Fibroblast of mammary gland (primary cell): ENCODE measurements at places on chromosomes 11 and 22.
A peak's percentile ranks its signal among the peaks of the same experiment; 100 is the strongest.

DNA sequence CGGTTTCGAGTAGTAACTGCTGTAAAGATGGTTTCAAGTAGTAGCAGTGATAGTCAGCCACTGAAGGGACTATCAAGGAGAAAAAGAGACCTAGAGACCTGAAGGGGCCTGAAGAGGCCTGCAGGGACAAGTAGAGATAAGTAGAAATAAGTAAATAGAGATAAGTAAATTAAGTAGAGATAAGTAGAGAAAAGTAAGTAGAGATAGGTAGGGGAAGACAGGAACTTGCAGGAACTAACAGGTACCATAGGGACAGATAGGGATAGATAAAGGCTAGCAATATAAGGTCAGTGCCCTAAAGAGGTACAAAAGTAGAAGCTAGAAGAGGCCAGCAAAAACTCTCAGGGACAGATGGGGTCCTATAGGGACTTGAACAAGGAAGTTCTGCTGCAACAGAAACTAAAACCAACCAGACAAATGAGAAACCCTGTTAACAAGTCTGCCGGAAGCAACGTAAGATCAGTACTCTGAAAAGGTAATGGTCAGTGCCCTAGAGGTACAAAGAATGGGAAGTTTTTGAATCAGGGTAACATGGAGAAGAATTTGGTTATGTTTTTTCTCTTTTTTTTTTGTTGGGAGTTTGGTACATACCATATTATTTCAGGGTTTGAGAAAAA is 9.6 kb upstream of the SC5D start:
- DNase-seq = no peak

DNA sequence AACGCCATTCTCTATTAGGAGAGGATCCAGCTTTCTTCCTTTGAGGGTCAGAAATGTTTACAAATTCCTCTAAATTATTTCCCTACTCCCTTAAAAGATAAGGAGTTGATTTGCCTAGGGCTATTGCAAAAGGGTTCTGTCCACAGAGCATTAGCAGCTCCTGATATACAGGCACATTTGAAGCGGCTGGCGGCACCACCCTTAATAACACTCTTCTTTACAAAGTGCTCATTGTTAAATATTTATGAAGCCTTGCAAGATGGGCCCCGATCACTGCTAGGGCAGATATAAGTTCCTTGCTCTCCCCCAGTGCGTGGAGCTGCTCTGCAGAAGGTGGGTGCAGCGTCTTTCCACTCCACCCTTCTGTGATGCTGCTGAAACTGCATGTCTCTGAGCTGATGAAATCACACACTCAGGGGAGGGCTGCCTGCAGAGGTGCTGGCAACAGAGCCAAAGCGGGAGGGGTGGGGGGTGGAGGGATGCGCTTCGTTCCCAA is 116.7 kb upstream of the NTM start:
- peak; percentile 2 for DNase-seq

GRCh38 chr22:37634417-37634924 is 5.0 kb upstream of the SH3BP1 start:
- DNase-seq = no peak

DNA sequence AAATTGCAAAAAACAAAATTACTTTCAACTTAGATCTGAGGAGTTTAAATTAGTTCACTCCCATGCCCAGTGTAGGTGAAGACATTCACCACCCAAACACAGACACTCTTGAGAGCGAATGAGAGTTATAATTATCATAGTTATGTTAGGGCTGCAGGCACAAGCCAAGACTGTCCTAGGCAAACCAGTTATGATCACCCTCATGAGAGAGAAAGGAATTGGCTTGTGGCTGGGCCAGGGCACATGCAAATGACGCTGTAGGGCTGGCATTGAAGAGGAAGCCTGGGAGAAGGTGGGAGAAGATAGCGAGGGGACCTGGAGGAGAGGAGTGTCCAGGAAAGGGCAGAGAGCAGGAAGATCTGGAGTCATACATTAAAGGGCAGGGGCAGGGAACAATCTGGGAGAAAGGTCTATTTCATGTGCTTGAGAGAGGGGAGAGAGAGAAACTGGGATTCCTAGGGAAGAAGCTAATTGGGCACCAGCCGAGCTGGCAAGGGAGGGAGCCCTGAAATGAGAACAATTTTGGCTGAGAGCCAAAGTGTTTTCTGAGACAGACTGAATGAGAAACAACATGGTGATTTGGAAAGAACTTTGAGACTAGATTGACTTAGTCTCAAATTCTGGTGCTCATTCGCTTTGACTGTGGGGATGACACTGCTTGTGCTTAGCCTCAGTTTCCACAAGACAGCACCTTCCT is 279.9 kb downstream of the KIRREL3 start:
- DNase-seq = no peak

GRCh38 chr11:71542879-71543777 is 5.1 kb upstream of the KRTAP5-9 start:
- peak; percentile 22 for DNase-seq

GRCh38 chr11:120869097-120869496 is 154.8 kb upstream of the TBCEL start:
- no peak for DNase-seq

- no peak for DNase-seq
Observed at GRCh38 chr22:36399472-36399778, 11.7 kb upstream of the MYH9 start.

DNA sequence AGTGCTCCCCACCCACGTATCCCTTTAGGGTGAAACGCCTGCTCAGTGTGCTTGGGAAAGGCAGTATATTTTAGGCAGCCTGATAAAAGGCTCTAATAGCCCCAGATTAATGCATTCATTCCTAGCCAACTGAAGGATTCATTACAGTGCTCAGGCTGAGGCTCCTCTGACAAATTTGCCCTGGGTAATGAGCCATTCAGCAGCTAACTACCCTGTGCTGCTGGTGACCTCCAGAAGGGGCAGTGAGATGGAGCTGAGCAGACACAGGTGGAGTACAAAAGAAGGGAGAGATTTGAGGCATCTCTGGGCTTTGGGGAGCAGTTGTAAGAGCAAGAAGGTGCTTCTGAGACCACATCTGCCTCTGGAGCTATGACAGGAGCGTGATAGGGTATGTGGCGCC is 817.0 kb downstream of the NTM start:
- DNase-seq = no peak

DNA sequence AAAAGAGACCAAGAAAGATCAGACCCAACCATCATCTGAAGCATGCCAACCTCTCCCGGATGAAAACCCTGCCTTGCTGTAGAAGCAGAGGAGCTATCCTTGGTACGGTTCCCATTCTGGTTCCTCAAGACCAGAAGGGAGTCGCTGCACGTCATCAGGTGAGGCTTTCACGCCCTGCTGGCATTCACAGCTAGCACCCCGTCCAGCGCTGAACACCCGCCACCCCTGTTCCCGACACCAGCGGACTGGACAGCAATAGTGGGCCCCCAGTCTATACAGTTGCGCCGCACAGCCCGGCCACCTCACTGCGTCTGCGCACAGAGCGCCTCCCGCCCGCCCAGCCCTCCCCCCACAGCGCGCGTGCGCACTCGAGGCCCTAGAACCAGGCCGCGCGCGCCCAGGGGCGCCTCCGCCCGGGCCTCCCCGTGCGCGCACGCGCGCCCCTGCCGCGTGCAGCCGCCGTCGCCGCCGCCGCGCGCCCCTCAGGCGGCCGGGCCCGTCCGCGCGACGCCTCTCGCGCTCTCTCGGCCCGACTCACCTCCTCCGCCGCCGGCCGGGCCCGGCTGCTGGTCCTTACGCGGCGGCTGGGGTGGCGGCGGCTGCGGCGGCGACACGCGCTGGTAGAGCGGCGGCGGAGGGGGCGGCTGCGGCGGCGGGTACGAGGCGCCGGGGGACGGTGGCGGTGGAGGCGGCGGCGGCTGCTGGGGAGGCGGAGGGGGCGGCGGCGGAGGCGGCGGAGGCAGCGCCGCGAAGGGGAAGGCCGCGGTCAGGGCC is 706 bp downstream of the SF1 start:
- peak; percentile 75 for DNase-seq

DNA sequence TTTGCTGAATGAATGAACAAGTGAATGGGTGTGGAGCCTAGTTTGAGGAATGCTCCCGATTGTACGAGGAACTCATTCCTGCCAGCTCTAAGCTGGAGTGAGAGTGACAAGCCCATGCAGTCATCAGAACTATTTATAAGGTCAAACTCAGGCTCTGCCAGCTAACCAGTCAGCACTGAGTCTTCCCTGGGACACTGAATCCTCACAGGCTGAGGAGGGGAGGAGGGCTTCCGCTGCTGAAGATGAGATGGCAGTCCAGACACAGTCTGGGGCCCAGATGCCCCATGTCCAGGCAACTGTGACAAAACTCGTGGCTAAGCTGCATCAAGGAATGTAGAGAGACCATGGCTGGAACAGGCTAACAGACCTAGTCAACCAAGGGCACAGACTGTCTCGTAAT is 4.0 kb downstream of the LRP4 start:
- DNase-seq = peak; percentile 77

DNA sequence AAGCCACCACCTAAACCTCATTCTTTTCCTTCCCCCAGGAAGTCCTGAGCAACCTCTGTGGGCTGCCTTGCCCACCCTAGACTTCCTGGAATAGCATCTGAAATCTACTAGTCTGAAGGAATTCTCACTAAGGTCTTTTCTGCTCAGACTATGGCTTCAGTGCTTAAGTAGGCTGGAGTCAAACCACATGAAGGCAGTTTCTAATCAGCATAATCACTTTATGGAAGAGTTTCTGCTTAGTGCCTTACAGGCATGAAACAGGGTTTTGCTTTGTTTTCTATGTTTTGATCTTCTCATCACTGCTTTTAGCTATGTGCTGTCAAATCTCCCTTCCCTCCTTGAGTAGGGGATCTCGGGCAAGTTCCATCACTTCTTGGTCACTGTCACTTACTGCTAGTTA is 117.7 kb downstream of the WT1 start:
- no peak for DNase-seq

- no peak for DNase-seq
Observed at GRCh38 chr22:19039796-19040280, 82.4 kb downstream of the DGCR2 start.

- no peak for DNase-seq
Observed at GRCh38 chr22:26503758-26504157, 8.5 kb downstream of the TFIP11 start.

- peak; percentile 41 for DNase-seq
Observed at GRCh38 chr11:102932678-102933077, 22.9 kb downstream of the MMP13 start.

GRCh38 chr11:24093375-24093774 is 403.5 kb upstream of the LUZP2 start:
- DNase-seq = no peak

DNA sequence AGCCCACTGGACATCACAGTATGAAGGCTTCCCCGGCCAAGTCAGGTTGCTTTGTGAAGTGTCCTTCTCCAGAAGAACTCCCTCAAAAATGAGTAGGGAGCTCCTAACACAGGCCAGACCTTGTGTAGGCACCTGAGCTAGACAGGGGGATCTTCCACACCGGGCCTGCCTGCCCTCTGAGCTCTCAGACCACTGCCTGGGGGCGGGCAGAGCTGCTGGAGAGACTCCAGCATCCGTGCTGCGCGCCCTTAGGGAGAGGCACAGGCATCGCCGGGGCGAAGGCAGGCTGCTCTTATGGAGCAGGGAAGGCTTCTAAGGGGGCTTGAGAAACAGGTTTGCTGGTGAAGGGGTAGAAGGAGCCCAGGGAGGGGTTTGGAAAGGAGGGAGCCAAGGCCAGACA is 4.4 kb downstream of the KCNJ5 start:
- no peak for DNase-seq

- DNase-seq = peak; percentile 96
Observed at GRCh38 chr11:33515347-33515746, 185.3 kb downstream of the C11orf91 start.

DNA sequence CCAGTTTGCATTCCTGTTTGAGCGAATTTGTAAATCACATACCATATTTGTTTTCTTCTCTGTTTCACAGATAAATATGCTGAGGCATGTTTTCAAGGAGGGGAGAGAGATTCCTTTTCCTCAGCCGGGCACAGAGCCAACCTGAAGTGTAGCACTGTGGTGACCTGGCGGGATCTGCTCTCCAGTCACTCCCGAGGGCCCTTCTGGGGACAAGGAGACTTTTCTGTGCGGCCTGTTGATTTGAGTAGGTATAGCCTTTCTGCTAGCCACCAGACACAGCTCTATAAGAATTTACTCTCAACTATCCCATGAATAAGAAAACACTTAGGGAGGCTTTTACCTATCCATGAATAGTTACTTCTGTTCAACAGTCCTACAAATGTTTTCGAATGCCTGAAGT is 63.5 kb upstream of the FDX1 start:
- no peak for DNase-seq

GRCh38 chr11:70071996-70072395 is 6.1 kb upstream of the ANO1 start:
- no peak for DNase-seq

- DNase-seq = no peak
Observed at GRCh38 chr11:111788051-111788450, 21.9 kb upstream of the PPP2R1B start.

DNA sequence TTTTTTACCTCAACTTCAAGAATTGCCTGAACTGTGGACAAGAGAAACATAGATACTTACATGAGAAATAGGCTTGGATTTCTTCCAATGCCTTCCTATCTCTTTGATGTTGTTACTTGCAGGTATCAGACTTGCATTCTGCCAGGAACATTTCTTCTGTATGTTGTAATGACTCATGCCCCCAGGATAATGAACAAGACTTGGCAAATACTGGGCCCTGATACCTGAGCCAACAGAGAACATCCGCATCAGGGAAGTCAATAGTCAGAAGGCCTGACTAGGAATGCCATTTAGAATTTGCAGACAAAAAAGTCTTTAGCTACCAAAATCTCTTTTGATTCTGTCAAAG is 273.7 kb upstream of the KIRREL3 start:
- no peak for DNase-seq

GRCh38 chr11:56474729-56475235 is 1.6 kb upstream of the OR5M3 start:
- no peak for DNase-seq

DNA sequence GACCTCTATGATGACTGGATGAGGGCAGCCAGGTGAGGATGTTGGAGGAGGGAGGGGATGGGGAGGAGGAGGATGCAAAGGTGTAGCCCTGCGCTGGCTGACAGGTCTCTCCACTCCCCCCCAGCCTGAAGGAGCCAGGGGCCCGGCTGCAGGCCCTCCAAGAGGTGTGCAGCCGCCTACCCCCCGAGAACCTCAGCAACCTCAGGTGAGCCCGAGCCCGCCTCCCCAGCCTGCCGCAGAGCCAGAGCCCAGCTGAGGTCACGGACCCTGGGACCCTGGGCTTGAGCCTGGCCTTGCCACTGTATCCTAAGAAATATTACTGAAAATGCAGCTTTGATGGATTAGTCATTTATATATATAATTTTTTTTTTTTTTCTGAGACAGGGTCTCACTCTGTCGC is 7.8 kb downstream of the SH3BP1 start:
- no peak for DNase-seq
